ENCODE measurements at places on chromosomes 3 and 15.

DNA sequence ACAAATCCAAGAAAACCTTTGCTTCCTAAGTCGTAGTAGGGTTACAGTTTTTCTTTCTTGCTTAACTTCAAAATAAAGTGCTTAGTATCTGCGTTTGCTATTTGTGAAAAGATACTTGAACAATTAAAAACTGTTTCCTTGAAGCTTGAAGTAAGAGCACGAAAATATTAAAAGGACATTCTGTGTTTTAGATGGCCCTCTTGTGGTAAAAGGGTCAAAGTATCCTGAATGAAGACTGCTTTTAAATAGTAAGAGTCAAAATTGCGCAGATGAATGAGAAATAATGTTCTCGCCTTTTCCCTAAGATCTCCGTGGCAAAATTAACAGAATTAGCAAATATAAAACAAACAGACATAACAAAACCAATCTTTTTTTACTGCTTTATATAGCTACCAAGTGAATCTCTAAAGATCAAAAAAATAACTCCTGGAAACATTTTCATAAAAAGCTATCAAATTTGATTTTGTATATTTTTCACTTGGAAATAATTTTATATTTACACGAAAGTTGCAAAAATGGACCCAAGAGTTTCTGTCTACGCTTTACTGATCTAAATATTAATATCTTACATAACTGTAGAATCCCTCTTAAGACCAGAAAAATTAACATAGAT is 175.4 kb downstream of the MBNL1 start:
- no peak for DNase-seq

DNA sequence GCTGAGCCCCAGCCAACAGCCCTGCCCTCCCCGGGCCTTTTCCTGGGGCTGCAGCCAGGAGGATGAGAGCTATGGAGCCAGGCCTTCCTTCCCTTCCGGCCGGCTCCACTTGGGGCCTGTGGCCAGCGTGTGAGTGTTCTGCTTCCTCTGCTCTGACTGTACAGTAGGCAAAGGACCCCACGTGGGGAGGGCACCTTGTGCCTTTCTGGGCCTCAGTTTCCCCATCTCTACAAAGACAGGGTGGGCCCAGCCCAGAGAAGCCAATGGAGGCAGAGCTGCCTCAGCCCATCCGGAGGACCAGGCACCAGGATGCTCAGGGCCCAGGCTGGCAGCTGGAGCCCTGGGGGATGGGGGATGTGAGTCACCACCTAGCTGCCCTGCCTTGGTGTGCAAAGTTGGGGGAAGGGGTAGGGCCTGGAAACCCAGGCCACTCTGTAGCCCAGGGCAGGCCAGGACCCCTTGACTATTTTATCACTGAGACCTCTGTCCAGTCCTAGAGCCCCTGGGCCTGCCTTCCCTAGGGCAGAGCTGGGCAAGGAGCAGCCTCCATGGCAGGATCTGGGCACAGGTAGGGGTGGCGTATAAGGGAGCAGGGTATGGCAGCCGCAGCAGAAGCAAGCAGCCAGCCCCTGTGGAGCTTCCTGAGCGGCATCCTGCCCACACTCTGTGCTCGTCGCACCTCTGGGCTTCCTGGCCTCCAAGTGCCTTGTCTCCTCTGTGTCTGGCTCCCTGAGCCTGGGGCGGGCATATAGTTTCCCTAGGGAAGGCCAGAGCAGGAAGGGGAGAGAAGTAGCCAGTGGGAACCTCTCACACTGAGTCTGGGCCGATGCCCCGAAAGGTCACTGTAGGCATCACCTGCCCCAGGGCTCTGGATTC is 1.8 kb downstream of the PSTPIP1 start:
- DNase-seq, result no peak

- no peak for DNase-seq
Measured at GRCh38 chr3:33746416-33747116, 28.5 kb upstream of the CLASP2 start.

DNA sequence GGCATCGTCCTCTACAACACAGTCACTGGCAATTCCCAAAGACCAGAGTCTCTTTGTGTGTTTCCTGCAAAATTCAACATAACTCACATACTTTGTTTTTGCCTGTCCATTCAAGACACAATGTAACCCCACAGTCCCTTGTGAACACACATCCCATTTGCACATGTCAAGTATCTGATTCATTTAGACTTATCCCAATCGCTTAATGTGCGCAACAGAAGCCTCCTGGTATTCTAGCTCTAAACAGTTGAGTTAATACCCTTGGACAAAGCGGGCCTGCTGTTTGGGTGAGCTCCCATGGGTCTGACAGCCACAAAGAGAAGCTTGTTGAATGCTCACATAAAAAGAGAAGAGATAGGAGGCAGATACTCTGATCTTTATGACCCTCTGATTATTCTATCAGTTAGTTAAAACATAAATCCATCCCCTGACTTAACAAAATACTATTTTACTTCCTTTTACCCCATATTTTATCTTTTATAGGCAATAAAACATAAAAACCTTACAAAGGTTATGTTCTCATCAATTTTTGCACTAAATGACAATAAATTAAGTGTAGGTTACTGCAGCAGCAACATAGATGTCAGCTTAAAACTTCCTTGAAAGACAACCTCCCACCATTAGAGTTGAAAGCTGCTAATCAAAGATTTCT is 79.4 kb downstream of the ANXA2 start:
- DNase-seq, result no peak

DNA sequence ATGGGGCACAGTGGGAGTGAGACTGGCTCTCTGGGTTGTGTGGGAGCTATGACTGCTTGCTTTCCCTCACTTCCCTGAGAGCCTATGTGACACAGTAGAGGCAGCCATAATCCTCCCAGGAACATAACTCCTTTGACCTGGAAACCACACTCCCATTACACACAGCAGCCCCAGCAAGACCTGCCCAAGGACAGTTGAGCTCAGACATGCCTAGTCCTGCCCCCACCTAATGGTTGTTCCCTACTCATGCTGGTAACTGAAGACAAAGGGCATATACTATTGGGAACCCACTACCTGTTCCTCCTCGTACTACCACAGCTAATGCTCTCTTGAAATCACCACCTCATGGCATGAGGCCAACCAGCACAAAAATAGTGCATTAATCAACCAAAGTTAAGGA is 550.4 kb upstream of the ARPP21 start:
- no peak for DNase-seq

DNA sequence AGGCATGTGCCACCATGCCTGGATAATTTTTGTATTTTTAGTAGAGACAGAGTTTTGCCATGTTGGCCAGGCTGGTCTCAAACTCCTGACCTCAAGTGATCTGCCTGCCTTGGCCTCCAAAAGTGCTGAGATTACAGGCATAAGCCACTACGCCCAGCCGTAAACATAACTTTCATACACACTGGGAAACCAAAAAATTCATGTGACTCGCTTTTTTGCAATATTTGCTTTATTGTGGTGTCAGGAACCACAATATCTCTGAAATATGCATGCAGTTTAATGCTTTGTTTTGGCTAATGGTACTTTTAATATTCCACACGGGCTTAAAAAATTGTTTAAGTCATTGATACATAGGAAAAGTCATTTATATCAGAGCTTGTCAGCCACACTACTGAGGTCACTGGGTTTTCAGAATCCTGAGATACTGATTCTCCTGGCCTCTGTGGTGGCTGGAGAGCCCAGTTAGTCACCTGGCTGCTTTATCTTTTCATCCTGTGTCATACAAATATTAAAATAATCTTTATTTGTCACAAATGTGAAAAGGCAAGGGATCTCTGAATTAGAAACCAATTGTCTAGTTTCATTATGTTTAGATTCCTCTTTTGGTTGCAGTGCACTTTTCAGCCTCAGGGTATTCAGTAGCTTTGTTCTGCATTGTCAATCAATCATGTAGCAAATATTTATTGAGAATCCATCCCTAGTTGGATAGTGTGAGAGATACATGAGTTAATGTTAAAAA is 10.0 kb downstream of the TMEM62 start:
- no peak for DNase-seq

DNA sequence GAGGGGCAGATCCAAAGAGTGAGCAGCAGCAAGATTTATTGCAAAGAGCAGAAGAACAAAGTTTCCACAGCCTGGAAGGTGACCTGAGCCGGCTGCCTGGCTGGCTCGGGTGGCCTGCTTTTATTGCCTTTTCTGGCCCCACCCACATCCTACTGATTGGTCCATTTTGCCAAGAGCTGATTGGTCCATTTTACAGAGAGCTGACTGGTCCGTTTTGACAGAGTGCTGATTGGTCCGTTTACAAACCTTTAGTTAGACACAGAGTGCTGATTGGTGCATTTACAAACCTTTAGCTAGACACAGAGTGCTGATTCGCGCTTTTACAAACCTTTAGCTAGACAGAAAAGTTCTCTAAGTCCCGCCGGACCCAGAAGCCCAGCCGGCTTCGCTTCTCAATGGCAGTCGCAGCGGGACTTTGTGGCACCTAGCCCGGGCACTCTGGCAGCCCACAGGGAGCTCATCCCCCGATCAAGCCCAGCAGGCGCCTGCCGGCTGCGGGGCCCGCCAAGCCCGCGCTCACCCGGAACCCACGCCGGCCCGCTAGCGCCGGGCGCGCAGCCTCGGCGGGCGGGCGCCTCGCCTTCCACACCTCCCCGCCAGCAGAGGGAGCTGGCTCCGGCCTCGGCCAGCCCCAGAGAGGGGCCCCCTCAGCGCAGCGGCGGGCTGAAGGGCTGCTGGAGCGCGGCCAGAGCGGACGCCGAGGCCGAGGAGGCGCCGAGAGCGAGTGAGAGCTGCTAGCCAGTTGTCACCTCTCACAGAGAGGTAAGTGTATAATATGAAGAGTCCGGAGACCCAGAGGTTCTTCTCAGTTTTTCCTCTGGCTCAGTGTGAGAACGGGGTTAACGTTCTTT is 339.2 kb downstream of the CHL1 start:
- DNase-seq, result peak; percentile 89

DNA sequence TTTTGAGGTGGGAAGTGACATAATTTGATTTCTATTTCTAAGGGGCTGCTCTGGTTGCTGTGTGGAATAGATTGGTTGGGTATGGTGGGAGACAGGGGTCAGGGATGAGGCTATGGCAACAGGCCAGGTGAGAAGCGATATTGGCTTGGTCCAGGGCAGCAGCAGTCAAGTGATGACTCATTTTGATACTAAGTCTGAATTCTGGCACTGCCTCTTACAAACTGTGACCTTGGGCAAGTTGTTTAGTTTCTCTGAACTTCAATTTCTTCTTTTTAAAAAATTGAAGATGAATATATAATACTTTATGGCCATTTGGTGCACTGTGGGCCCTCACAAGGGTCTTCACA is 40.4 kb upstream of the CLSTN2 start:
- no peak for DNase-seq

- no peak for DNase-seq
Measured at GRCh38 chr3:158127250-158128219, 17.6 kb downstream of the RSRC1 start.

GRCh38 chr3:195612075-195612800 is 28.5 kb upstream of the APOD start:
- DNase-seq, result no peak

- no peak for DNase-seq
Measured at GRCh38 chr3:27792869-27793268, 70.7 kb upstream of the EOMES start.

DNA sequence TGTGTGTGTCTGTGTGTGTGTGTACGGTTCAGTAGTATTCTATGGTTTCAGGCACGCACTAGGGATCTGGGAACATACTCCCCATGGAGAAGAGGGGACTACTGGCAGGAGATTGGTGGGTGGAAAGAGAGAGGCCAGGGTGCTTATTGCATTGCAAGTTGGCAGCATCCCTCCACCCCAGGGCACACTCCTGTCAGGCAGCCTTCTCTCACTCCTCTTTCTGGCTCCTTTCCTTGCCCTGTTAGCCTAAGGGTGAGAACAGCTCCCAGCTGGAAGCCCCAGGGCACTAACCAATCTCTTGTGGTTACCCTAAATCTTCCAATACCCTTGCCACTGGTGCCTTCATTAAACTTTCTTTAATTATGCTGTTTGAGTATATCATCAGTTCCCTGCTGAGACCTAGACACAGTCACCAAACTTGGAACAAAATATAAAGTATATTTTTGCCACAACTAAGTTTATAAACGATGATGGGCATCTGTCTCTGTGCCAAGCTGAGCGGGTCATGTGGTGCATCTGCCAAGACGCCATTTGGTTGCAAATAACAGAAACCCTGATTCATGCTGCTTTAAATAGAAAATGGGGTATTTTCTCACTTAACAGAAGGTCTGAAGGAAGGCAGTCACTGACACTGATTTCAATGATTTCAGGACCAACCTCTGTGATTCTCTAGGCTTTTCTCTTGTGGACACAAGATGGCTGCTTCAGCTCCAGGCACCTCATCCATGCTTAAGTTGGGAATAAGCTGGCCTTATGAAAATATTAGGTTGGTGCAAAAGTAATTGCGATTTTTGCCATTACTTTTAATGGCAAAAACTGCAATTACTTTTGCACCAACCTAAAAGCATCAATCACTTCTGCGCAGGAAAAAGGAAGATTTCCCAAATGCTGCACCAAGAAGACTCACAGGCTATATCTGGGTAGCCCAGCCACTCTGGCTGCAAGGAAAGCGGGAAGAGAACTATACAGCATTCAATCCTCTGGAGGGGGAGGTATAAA is 476.9 kb upstream of the PROK2 start:
- DNase-seq, result no peak

DNA sequence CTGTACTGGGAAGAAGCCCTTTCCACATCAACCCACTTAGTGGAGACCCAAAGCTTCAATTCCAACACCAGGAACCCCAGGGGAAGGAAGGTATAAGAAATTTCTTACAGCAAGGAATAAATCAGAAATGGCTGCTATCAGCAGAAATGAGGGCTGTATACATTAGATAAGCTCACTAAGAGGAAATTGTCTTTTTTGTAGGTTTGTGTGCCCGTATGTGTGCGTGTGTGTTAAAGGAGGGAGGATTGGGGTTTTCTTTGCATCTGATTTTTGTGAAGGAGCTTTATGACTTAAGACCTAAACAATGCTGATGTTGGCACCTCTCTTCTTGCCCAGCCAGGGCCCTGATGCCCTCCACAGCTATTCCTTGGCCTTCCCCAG is 18.6 kb downstream of the ARRDC4 start:
- no peak for DNase-seq

Measured in mesenteric fat pad (tissue), 1 donor.